SJCRH30 (cell line): ENCODE measurements at places on chromosomes 5 and 9. TPM values are rescaled to one million over a fixed set of nuclear protein-coding genes. Genes with fewer than 3 reads are reported as not detected.

The RCL1 gene
- 23.9 and 27.0 TPM in 2 replicates for total RNA-seq

GRCh38 chr5:169917500-169917899 lies 62.8 kb downstream of the INSYN2B start:
- H3K4me3 ChIP-seq = no peak overlapping the region
- no peaks in the 10 kb centered on the region for H3K27me3 ChIP-seq
- H3K36me3 ChIP-seq = no peaks in the 10 kb centered on the region
- H3K27ac ChIP-seq = no peak overlapping the region
- H3K4me1 ChIP-seq = no peaks in the 10 kb centered on the region

- no peaks in the 10 kb centered on the region for H3K36me3 ChIP-seq
- H3K4me3 ChIP-seq = no peak overlapping the region
- no peaks in the 10 kb centered on the region for H3K27me3 ChIP-seq
- DNase-seq = no peak
- H3K27ac ChIP-seq = no peak overlapping the region
- no peaks in the 10 kb centered on the region for H3K4me1 ChIP-seq
Measured at GRCh38 chr5:9169557-9169902, 376.3 kb downstream of the SEMA5A start.

GRCh38 chr5:78808380-78808779 lies 159.8 kb upstream of the LHFPL2 start:
- H3K27me3 ChIP-seq = no peaks in the 10 kb centered on the region
- no peaks in the 10 kb centered on the region for H3K36me3 ChIP-seq
- no peak for DNase-seq
- peaks cover 23% of the 10 kb centered on the region for H3K4me1 ChIP-seq

DNA sequence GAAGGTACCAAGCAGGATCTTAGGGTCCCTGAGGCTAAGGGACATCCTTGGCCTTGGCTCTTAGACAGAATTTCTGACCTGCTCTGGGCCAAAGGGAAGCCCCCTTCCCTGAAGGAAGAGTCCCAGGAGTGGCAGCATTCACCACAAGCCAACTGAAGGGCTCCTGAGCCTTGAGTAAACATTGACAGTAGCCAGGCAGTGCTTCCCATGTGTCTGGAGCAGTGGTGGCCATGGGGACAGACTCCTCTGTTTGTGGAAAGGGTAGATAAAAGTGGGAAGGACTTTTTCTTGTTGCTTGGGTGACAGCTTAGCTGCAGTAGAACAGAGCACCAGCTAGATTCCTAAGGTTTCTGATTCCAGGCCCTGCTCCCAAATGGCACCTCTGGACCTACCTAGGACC lies 61.4 kb upstream of the VLDLR start:
- H3K27me3 ChIP-seq = no peaks in the 10 kb centered on the region
- DNase-seq = no peak
- H3K4me3 ChIP-seq = no peak overlapping the region
- peak overlapping the region; percentile 60 for H3K27ac ChIP-seq
